ENCODE measurements at places on chromosomes 13 and 19. TPM values are rescaled to one million over a fixed set of nuclear protein-coding genes. Genes with fewer than 3 reads are reported as not detected.
A peak's percentile ranks its signal among the peaks of the same experiment; 100 is the strongest.

The DPF1 gene
- 1.1 TPM for total RNA-seq

The VAV1 gene
- total RNA-seq: 7.5 TPM

The ZNF71 gene
- 7.2 TPM for total RNA-seq

The IL17D gene
- total RNA-seq: 0.35 TPM

DNA sequence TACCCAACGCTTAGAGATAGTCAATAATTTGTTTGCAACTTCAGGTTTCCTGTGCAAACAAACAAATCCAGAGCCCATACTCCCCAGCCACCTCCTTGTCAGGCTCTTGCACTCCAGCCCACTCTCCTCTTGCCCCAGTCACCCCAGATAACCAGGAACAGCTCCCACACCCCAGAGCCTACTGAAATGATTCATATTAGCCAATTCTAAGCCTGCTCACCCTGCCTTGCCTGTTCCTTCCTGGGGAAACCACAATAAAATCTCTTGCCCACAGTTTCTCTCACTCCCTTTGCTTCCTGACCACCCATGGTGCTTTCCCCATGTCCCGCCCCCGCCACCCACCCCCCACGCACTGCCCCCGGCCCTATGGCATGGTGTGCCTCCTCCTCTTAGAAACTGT is 3.8 kb upstream of the ACTL9 start:
- 0 out of 2 replicates have a peak, but pooled peaks cover 6% of the 10 kb centered on the region for H3K4me1 ChIP-seq
- peaks cover 16% of the 10 kb centered on the region for H3K27me3 ChIP-seq
- no peak overlapping the region for H3K4me3 ChIP-seq

DNA sequence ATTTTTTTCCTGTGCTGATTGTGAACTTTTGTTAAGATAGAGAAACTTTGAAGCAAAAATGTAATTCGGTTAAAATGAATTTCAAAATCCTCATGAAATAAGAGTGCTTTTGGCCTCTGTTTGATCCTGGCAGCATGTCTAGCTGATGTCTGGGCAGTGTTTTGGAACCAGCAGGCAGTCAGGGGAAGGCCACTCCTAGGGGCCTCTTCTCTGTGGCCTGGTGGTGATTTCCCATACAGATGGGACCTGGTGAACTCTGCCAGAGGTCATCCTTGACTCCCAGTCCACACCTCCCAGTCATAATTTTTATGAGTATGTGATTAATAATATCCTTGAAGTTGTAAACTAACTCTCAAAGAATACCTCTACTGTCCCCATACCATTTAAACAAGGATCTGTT is 226.6 kb downstream of the PCCA start:
- no peaks in the 10 kb centered on the region for H3K27me3 ChIP-seq
- no peaks in the 10 kb centered on the region for H3K4me1 ChIP-seq
- no peak overlapping the region for H3K4me3 ChIP-seq
- H3K36me3 ChIP-seq: no peaks in the 10 kb centered on the region
- no peak for DNase-seq
- no peak overlapping the region for H3K27ac ChIP-seq

- no peak for DNase-seq
- no peak overlapping the region for H3K4me3 ChIP-seq
- no peaks in the 10 kb centered on the region for H3K27me3 ChIP-seq
- H3K4me1 ChIP-seq: no peaks in the 10 kb centered on the region
- no peak overlapping the region for H3K27ac ChIP-seq
Measured at GRCh38 chr13:91426913-91427312, 28.5 kb downstream of the GPC5 start.

DNA sequence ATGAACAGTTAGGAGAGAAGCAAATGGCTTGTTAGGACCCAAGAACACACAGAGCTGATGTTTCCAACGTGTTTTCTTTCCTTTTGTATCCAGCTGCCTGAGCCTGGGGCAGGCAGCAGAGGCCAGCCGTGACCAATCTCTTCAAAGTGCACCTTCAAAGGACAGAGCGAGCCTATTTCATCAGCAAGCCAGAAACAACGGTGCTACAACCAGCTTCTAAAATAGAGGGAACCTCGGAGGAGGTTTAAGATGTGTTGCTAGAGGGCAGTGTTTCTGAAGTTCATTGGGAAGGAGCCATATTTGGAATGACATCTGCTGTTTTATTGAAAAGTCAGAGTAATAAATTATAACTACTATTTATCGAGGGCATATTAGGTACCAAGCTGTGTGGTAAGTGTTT is 56.2 kb upstream of the RFC3 start:
- no peak overlapping the region for H3K4me3 ChIP-seq
- DNase-seq: no peak
- H3K27ac ChIP-seq: no peak overlapping the region
- no peaks in the 10 kb centered on the region for H3K36me3 ChIP-seq
- no peaks in the 10 kb centered on the region for H3K4me1 ChIP-seq

- H3K27me3 ChIP-seq: no peaks in the 10 kb centered on the region
- no peak overlapping the region for H3K4me3 ChIP-seq
- no peaks in the 10 kb centered on the region for H3K36me3 ChIP-seq
- H3K27ac ChIP-seq: no peak overlapping the region
- peaks cover 2% of the 10 kb centered on the region for H3K4me1 ChIP-seq
- no peak for DNase-seq
Measured at GRCh38 chr13:95304453-95304852, 3.2 kb upstream of the ABCC4 start.

- no peak overlapping the region for H3K27ac ChIP-seq
- no peak for DNase-seq
- H3K4me3 ChIP-seq: no peak overlapping the region
- H3K4me1 ChIP-seq: no peaks in the 10 kb centered on the region
- H3K36me3 ChIP-seq: no peaks in the 10 kb centered on the region
- no peaks in the 10 kb centered on the region for H3K27me3 ChIP-seq
Measured at GRCh38 chr13:76148926-76149325, 512.8 kb downstream of the LMO7 start.

GRCh38 chr13:95535243-95535642 is 17.3 kb upstream of the CLDN10 start:
- peak; percentile 48 for DNase-seq
- H3K4me1 ChIP-seq: peaks cover 60% of the 10 kb centered on the region
- H3K27ac ChIP-seq: peak overlapping the region; percentile 41
- H3K4me3 ChIP-seq: no peak overlapping the region
- H3K36me3 ChIP-seq: no peaks in the 10 kb centered on the region

DNA sequence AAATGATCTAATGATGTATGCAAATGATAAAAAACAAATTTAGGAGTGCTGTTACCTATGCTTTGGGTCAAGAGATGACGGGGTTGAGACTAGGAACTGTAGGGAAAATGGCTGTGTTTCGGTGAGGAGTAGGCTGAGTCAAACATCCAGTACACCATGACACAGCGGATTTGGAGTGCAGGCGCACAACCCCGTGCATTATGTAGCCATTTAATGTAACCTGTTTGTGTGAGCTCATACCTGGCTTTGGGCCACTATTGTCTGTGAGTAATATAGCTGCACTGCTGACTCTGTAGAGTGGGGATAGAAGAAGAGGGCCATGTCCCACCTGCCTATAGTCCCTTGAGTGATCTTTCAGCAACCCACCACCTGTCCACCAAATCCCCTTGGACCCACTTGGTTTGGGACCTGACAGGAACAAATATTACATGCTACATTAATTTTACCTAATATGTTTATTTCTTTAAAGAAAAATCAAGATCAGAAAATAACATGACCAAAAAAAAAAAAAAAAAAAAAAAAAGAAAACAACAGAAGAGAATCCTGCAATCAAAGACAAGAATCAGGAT is 95.5 kb upstream of the KLHL1 start:
- no peaks in the 10 kb centered on the region for H3K36me3 ChIP-seq
- H3K4me1 ChIP-seq: no peaks in the 10 kb centered on the region
- DNase-seq: peak; percentile 10
- H3K27ac ChIP-seq: 0 out of 2 replicates have a peak overlapping the region, but pooled peaks have one; percentile 23
- H3K27me3 ChIP-seq: no peaks in the 10 kb centered on the region
- no peak overlapping the region for H3K4me3 ChIP-seq

DNA sequence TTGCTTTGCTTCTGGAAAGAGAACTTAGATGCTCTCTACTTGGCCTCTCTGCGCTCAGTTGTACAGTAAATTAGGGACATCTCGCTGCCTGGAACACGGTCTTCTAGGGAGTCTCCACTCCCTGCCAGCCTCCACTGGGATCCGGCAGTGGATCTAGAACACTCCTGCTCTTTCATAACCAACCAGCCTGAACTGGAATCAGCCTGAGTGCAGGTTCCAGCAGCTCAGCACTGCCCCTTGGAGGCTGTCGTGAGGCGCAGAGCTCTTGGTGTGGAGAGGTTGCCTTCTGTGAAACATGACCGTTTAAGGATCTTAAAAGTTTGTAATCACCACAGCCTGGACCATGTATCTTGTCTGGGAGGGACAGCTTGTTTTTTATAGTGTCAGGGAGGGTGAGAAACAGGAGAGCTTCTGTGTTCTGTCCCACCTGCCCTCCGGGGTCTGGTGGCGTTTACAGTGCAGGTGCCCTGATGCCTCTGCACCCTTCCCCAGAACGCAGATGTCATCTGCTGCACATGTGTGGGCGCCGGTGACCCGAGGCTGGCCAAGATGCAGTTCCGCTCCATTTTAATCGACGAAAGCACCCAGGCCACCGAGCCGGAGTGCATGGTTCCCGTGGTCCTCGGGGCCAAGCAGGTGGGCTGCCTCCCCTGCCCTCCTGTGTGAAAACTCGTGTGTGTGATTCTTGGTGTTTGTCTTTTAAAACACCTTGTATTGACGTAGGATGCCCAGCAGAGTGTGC is 24.8 kb downstream of the UPF1 start:
- no peak for DNase-seq
- no peaks in the 10 kb centered on the region for H3K27me3 ChIP-seq
- peaks cover 31% of the 10 kb centered on the region for H3K36me3 ChIP-seq
- H3K4me1 ChIP-seq: no peaks in the 10 kb centered on the region
- no peak overlapping the region for H3K27ac ChIP-seq
- H3K4me3 ChIP-seq: no peak overlapping the region

- H3K4me1 ChIP-seq: 0 out of 2 replicates have a peak, but pooled peaks cover 1% of the 10 kb centered on the region
- no peaks in the 10 kb centered on the region for H3K27me3 ChIP-seq
- no peak for DNase-seq
- no peaks in the 10 kb centered on the region for H3K36me3 ChIP-seq
Measured at GRCh38 chr19:11174336-11174735, 18.8 kb upstream of the SPC24 start.

DNA sequence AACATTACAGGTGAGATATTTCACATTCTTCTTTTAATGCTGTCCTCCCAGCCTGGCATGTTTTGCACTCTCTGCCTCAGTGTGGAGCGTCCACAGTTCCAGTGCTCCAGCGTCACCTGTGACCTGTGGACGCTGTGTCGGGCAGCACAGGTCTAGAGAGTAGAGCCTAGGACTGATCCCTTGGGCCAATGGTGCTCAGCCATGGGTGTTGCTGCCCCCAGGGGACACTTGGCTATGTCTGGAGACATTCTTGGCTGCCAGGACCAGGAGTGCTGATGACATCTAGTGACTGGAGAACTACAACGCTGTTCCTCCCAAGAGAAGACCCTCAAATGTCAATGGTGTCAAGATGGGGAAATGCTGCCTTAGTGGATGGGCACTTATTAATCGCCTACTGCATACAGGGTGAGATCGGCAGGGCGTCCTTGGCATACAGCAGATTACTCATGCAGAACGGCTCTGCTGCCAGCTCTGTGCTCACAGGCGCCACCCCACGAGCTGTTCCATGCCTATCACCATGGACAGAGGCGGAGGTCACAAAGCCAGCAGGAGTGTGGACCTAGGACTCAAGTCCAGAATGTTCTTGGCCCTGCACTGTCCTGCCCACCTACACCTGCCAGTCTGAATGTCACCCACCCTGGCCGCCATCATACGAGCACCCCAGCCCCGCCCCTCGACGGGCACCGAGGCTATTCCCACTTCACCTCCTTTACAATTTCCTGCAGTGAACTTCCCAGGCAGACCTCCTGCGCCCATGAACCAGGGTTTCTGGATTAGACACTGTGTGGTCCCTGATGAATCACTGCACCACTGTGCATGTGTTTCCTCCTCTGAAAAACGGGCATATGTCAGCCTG is 13.9 kb upstream of the MADCAM1 start:
- no peak overlapping the region for H3K27ac ChIP-seq
- no peaks in the 10 kb centered on the region for H3K27me3 ChIP-seq
- no peak overlapping the region for H3K4me3 ChIP-seq
